Suppressor macrophage treated with lipopolysaccharide for 1 hour (primary cell): ENCODE measurements at places on chromosomes 11 and 22.

DNA sequence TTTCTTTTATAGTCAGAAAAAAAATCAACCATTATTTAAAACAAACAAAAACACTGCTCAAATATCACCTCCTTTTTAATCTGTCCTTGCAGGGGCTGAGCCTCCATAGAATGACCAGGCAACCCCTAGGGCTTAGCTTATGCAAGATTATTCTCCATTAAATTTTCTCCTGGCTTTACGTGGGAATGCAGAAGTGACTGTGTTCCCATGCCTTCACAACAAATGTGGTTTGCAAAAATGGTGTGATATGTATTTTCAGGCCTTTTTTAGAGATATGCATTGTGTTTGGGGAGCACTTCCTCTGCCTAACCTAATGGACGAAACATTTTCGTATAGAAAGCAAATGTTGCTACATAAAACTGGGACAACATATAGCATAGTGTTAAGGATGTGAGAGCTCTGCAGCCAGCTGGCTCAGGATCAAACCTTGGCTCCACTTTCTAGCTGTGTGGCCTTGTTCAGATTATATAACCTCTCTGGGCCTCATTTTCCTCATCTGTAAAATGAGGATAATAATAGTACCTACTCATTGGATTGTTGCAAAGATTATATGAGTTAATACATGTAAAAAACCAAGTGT is 82.6 kb downstream of the PARVA start:
- no peak for DNase-seq

- DNase-seq, result peak; percentile 77
Measured at GRCh38 chr22:38230108-38230825, 28.5 kb downstream of the MAFF start.

GRCh38 chr22:19060356-19061009 is 61.7 kb downstream of the DGCR2 start:
- no peak for DNase-seq

GRCh38 chr11:125428486-125429173 is 67.4 kb downstream of the FEZ1 start:
- DNase-seq, result no peak

DNA sequence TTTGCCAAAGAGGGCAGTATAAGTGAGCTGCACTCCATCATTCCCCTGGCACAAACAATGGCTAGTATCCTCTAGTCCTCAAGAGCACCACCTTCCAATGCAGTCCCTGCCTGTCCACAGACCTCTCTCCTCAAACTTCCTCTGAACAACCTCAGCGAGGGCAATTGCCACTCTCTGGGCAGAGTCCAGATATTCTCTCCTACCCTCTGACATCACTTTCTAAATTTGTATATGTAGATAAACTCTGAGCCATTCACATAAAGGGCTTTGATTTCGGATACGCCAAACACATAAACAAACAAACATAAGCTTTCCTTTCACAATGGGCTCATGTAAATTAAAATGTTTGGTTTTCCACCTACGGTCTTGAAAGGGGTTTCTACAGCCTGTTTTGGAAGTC is 3.0 kb upstream of the SLC43A3 start:
- no peak for DNase-seq
